Activated naive CD8-positive, alpha-beta T cell treated with anti-CD3 and anti-CD28 coated beads, Interleukin-2, amount 50 U/mL, for 24 hours (primary cell): ENCODE measurements at places on chromosomes 12 and 14.

- no peak for DNase-seq
- no peaks in the 10 kb centered on the region for H3K4me1 ChIP-seq
- H3K4me3 ChIP-seq: no peak overlapping the region
- H3K27ac ChIP-seq: no peak overlapping the region
- H3K36me3 ChIP-seq: peaks cover 8% of the 10 kb centered on the region
Observed at GRCh38 chr12:113290506-113290905, 44.4 kb downstream of the SLC8B1 start.

DNA sequence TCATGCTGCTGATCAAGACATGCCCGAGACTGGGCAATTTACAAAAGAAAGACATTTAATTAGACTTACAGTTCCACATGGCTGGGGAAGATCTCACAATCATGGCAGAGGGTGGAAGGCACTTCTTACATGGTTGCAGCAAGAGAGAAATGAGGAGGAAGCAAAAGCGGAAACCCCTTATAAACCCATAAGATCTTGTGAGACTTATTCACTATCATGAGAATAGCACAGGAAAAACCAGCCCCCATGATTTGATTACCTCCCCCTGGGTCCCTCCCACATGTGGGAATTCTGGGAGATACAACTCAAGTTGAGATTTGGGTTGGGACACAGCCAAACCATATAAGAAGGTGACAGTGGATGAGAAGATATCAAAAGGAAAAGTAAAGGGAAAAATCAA, 78.4 kb downstream of the CATSPERB start:
- no peak for DNase-seq
- no peaks in the 10 kb centered on the region for H3K4me1 ChIP-seq
- no peak overlapping the region for H3K27ac ChIP-seq
- no peaks in the 10 kb centered on the region for H3K27me3 ChIP-seq
- H3K4me3 ChIP-seq: no peak overlapping the region
- H3K36me3 ChIP-seq: no peaks in the 10 kb centered on the region

DNA sequence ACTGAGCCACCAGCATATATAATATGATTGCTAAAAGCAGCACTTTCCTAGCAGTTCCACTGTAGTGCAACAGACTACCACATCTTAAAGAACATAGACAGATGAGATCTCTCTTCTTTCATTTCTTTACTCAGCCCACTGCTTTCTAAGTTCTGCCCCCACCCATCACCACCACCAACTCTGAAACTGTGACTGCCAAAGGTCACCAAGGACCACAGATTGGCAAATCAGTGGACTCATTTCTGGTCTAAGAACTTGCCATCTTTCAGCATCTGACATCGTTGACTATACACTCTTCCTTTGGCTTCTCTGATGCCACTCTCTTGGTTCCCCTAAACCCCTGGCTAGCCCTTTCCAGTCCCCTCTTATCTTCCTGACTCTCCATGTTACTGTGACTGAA, 38.4 kb downstream of the IFNG start:
- DNase-seq: peak; percentile 52
- peaks cover 26% of the 10 kb centered on the region for H3K4me1 ChIP-seq
- H3K36me3 ChIP-seq: peaks cover 2% of the 10 kb centered on the region
- no peak overlapping the region for H3K4me3 ChIP-seq
- no peak overlapping the region for H3K27ac ChIP-seq

DNA sequence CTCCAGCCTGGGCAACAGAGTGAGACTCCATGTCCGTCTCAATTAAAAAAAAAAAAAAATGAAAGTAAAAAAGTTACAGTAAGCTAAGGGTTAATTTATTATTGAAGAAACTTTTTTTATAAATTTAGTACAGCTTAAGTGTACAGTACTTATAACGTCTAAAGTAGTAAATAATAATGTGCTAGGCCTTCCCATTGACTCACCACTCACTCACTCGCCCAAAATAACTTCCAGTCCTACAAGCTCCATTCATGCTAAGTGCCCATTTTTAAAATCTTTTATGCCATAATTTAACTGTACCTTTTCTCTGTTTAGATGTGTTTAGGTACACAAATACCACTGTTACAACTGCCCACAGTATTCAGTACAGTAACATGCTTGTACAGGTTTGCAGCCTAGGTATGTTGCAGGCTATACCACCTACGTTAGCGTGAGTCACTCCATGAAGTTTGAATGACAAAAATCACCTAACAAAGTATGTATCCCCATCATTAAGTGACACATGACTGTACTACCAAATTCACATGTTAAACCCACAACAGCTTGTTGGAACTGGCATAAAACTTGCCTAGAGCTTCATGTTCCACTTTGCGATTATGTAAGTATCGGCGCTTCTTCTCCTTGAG, 10.7 kb downstream of the KANSL2 start:
- no peak overlapping the region for H3K4me3 ChIP-seq
- H3K4me1 ChIP-seq: peaks cover 2% of the 10 kb centered on the region
- DNase-seq: no peak
- H3K36me3 ChIP-seq: peaks cover 51% of the 10 kb centered on the region
- no peaks in the 10 kb centered on the region for H3K27me3 ChIP-seq

GRCh38 chr14:84807673-84808072, 722.3 kb upstream of the FLRT2 start:
- H3K36me3 ChIP-seq: no peaks in the 10 kb centered on the region
- no peak overlapping the region for H3K4me3 ChIP-seq
- DNase-seq: no peak
- H3K4me1 ChIP-seq: no peaks in the 10 kb centered on the region
